ENCODE measurements at places on chromosomes 7 and 10.

- DNase-seq = no peak
These were observed 208.8 kb downstream of the THSD7A start for GRCh38 chr7:11623093-11623678.

DNA sequence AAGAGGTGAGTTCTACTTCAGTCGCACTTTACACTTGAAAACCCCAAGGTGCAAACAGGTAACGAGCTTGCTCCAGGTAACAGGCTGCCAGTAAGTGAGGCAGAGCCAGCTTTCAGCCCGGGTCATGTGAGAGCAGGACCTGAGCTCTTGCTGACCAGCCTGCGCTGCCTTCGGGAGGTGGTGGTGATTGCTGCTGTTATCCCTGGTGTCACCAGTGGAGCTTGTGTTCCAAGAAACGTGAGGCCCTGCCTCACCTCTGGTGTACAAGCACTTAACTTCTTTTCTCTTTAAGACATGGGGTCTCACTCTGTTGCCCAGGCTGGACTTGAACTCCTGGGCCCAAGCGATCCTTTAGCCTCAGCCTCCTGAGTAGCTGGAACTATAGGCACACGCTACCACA lies 265.0 kb downstream of the CELF2 start:
- DNase-seq = no peak

GRCh38 chr10:28211759-28212158 lies 91.1 kb downstream of the MPP7 start:
- no peak for DNase-seq

- peak; percentile 36 for DNase-seq
These were observed 22.2 kb downstream of the LANCL2 start for GRCh38 chr7:55387062-55387965.

- DNase-seq = no peak
These were observed 84.2 kb downstream of the ARID5B start for GRCh38 chr10:61985715-61986114.

- no peak for DNase-seq
These were observed 771.7 kb downstream of the SORCS1 start for GRCh38 chr10:106392778-106393177.

- no peak for DNase-seq
These were observed 567.3 kb downstream of the KCNMA1 start for GRCh38 chr10:77070346-77070745.

DNA sequence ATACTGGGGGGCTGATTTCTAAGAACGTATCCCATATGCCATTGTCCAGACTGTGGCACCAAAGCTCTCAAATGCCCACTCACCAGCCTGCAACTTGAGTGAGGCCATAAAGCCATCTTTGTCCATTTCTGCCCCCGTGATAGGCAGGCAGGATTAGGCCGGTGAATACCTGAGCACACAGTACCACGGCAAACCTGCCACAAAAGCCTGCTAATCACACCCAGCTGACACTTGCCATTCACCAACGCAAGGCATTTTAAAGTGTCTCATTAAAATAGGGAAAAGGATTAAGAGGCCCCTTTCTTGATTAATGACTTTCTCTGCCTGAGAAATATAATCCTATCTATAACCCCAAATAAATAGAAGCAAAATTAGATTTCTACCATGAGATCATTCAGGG lies 111.4 kb upstream of the NANOS1 start:
- DNase-seq = no peak

- peak; percentile 92 for DNase-seq
These were observed 7.7 kb downstream of the CASP2 start for GRCh38 chr7:143295870-143296269.

All from fibroblast of skin of back (primary cell).